ENCODE measurements at places on chromosomes 16 and 17.
A peak's percentile ranks its signal among the peaks of the same experiment; 100 is the strongest.

DNA sequence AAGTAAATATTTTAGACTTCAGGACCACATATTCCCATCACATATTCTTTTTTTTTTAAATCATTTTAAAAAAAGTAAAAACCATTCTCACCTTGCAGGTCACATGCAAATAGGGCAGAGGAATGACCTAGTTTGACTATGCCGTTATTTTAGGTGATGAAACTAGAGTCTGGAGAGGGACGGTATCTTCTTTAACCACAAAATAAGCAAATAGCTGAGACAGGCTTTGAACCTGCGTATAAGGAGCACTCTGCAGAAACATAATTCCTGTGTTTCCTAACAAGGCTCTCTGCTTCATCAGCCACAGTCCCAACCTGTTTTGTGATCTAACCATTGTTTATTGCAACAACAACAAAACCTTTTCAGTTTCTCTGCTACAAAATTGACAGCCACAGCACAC is 121.5 kb downstream of the PCTP start:
- no peak for DNase-seq

DNA sequence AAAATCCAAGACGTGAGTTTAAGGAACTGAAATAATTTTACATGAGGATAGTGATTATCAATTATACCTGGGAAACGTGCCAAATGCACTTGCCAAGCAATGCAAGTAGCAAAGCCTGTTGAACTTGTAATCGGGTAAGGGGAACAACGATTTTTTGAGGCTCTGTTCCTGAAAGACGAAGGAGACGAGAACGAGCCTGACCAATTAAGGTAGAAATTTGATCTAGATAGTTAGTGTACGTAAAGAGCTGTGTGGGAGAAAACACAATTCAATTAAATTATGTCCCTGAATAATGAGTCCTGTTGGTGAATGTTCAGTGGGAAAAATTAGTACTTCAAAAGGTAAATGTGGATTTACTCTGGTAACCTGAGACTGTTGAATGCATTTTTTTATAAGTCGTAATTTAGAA is 17.7 kb upstream of the KCTD5 start:
- DNase-seq, result no peak

DNA sequence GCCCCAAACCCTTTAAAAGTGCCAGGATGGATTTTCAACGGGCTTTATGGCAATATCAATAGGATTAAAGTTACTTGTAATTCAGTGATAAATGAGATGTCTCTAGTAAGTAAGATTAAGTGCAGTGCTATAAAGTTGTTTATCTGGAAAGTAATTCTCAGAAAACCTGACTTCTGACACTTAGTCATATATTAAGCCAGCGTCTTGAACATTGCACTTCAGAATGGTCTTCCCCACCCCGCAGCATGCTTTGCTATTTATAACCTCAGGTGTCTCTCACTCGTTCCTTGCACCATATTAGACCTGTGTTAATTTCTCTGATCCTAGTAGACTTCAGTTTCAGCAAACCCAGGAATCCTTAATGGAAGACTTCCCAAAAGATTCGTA is 2.1 kb upstream of the MAF start:
- DNase-seq, result no peak

DNA sequence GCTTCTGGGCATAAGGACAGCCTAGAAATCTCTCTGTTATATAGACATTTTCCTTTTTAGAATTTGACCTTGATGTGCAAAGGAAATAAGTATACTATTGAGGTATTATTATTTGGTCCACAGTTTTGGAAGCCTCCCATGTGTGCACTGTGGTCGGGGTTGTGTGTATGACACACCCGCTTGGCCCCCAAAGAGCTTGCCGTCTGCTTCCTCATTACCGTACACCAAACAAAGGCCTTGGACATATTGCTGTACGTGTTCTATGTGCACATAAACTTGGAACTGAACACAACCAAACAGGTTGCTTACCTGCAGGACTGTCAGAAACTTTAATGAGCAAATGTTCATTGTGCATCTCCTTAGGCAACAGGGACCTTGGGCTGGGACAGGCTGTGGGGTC is 38.2 kb downstream of the METRNL start:
- DNase-seq, result no peak

DNA sequence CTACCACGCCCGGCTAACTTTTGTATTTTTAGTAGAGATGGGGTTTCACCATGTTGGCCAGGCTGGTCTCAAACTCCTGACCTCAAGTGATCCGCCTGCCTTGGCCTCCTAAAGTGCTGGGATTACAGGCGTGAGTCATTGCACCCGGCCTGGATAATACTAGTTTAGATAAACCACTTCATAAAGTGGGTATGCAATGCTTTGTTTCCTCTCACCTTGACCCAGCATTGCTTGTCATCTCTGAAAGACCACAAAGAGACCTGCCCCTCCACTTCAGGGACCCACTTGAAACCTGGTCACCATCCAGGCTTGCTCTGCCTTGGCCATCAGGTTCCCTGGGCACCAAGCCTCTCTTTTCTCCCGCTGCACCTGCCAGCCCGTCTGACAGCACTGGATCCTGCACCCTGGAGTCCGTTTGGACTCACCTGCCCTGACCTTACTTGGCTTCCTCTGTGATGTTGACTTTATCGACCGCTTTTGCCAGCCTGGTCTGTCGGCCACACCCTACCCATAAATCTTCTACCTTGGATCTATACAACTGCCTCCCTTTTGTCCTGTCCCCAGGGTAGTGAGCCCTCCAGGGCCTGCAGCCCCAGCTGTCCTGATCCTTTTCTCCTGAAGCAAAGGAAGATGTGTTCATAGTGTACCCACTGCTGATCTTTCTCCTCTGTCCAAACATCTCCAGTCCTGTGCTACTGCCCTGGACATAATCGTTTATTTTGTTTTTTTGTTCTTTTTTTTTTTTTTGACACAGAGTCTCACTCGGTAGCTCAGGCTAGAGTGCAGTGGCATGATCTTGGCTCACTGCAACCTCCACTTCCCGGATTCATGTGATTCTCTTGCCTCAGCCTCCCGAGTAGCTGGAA is 12.7 kb upstream of the ZG16 start:
- DNase-seq, result no peak

GRCh38 chr16:10386517-10387100 is 748 bp downstream of the ATF7IP2 start:
- DNase-seq, result peak; percentile 10

GRCh38 chr17:1493291-1493980 is 950 bp upstream of the MYO1C start:
- peak; percentile 51 for DNase-seq
